ENCODE measurements at places on chromosomes 1 and 21.
A peak's percentile ranks its signal among the peaks of the same experiment; 100 is the strongest.

DNA sequence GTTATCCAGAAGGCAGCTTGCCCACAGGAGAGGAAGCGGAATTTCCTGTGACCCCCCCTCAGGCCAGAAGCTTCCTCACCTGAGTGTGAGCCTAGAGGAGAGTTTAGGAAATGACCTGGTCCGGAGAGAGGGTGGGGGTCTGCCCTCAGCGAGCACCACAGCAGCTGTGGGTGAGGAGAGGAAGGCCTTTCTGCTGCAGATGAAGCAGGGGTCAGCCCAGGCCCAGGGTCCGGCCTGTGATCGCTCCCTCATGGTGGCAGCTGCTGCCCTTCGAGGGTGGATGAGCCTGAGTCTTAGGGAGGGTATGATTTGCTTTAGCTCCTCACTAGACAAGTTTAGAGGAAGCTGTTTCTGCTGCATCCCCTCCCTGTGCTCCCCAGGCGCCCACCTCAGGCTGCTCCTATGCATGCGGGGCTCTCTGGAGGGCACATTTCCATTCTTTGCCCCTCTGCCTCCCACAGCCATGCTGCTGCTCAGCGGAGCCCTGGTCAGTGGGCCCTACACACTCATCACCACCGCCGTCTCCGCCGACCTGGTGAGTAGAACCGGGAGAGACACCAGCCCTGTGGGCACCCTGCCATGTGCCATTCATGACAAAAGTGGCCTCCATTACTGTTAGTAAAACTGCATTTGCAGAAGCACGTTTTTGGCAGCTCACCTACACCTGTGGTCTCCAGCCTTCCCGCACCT lies 53.0 kb downstream of the SLC37A1 start:
- DNase-seq, result no peak

- no peak for DNase-seq
These were observed 516 bp downstream of the TBX15 start for GRCh38 chr1:118987468-118988185.

DNA sequence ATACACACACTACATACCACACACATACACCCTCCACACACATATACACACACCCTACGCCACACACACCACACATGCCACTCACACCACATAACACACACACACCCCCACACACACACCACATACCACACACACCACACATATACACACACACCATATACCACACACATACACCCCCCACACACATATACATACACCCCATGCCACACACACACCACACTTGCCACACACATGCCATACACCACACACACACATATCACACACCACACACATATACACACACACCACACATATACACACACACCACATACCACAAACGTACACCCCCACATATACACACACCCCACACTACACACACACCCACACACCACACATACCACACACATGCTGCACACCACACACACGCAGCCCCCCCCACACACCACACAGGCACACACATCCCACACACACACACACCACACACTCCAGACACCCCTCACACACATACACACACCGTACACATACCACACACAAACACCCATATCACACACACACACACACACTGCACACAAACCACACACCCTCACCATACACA lies 76.7 kb upstream of the TMPRSS2 start:
- no peak for DNase-seq

DNA sequence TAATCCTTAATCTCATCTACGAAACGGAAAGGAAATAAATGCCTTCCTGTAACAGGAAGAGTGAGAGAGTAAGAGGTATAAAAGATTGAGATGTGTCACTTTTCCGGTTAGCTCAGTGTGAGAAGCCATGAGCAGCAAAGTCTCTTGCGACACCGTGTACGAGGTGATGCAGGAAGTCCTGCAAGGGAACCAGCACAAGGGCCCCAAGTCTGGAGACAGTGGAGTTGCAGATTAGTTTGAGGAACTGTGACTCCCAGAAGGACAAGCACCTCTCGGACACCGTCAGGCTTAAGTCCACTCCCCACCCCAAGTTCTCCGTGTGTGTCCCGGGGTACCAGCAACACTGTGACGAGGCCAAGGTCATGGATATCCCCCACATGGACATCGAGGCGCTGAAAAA lies 592.3 kb upstream of the ADGRL2 start:
- no peak for DNase-seq

DNA sequence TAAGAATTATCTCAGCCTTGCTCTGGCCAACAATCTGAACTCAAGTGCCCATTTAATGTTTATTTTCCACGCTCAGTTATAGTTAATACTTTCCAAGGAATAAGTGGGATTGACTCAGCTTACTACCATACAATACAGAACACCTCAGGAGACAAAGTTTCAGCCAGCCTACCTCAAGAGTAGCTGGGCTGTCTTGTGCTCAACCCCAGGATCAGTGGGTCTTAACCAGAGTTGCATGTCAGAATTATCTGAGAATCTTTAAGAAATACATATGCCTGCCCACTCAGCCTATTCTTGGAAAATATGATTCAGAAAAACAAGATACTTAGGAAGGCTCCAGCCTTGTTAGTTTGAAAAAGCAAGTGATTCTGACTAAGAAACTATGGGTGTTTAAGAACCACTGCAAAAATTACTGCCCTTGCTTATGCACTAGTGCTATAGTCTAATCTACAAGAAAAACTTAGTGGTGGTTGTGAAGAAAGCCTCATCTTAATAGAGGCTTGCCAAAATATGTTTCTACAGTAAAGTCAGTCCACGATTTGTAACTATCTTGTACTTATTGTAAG lies 20.4 kb downstream of the CDC7 start:
- DNase-seq, result no peak

DNA sequence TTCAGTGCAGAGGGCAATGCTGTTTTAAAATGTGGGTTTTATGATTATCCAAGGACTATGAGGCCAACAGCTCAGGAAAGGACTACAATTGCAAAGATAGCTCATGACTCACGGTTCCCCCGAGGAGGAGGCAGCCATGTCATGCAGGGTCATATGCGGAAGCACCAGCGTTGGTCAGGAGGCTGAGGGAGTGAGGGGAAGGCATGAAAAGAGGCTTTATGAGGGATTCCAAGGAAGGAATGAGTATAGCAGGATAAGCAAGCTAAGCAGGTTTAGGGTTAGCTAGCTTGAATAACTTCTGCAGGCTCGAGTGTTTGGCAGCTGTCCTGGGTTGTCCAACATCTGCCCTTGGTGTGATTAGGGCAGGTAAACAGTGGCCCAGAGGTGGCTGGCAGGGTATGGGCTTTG lies 495.1 kb downstream of the SETD4 start:
- DNase-seq, result no peak

- DNase-seq, result no peak
These were observed 12.5 kb downstream of the KCNN3 start for GRCh38 chr1:154857441-154858215.

DNA sequence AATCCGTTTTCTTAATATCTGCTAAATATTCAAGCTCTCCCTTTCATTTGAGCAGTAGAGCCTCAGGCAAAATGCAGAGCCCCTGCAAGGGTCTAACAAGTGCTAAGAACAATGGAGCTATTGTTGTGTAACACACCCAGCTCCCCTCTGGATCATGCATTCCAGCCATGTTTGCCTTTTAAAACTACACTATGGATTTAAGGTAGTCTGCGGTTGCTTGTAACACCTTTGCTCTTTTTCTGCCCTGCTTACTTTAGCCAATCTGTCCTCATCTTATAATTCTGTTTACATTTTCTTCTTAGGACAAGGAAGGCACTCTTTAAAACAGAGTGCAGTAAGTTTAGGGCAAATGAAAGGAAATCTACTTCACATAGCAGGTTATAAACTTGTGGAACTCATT lies 60.0 kb upstream of the C1orf105 start:
- no peak for DNase-seq

DNA sequence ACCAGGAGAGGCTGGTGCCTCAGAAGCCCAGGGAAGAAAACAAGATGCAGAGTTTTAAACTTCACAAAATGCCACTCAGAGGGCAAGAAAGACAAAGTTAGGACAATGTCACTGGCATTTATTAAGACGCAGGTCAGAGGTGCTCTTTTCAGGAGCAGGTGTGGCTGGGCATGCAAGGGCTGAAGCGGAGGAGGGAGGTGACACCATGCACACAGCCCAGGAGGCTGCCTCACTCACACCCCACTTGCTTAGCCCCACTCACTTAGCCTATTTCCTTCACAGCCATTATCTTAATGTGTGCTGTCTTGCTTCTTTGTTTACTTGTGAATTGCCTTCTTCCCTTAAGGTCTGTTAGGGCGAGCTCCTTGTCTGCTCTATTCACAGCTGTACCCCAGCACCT lies 17.2 kb downstream of the HIVEP3 start:
- DNase-seq, result no peak

- no peak for DNase-seq
These were observed 283.6 kb upstream of the USP25 start for GRCh38 chr21:15446223-15446622.

GRCh38 chr1:173866413-173867115 lies 1.2 kb downstream of the GAS5 start:
- DNase-seq, result no peak

DNA sequence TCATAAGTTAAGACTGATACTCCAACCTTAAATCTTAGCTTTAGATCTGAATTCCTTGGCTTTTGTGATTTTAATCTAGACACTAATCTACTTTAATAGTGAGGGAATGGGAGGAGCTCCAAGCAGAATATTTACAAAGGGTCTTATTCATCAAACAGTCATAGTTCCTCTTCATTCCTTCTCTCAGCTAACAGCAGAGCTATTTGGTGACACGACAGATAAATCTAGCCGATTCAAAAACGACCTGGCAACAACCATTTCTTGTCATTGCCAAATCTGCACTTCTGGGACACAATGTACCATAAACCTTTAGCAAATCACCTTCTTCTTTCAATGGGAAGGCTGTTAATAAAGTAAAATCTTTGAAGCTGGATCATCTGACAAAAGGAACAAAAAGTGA lies 52.8 kb upstream of the FOXD3 start:
- DNase-seq, result no peak

DNA sequence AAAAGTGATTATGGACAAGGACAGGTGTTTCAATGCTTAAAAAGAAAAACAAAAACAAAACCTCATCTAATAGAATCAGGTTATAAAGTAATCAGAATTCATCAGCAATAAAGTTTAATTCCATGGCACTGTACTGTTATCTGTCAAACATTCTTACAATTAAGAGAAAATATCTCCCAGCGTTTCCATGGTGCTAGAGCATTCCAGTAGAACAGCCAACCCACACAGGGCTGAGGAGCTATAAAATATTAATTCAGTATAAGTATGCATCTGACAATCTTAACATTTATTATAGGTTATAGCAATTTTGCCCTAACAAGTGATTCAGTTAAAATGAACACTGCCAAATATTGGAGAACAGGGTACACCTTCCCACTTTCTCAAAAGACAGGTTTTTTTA lies 128.7 kb upstream of the DEPDC1 start:
- DNase-seq, result no peak

- DNase-seq, result no peak
These were observed 53.9 kb downstream of the GALNT2 start for GRCh38 chr1:230120921-230121381.

DNA sequence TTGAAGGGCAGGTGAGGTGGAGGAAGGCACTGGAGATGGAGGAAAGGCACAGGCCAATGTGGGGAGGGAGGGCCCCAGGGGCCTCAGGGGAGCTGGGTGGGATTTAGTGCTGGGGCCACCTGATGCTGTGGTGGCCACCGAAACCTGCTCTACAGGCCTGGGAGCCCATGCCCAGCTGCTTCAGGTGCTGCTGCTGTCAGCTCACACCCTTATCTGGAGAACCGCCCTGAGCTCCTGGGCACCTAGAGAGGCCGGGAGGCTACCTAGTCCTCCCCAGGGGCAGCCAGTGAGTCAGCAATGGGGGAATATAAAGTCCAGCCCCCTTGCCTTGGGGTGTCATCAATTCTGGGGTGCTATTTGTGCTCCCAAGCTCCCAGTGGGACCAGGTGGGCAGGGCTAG lies 12.2 kb downstream of the FAM131C start:
- no peak for DNase-seq

GRCh38 chr1:67833602-67833940 lies 304 bp upstream of the GNG12 start:
- no peak for DNase-seq

GRCh38 chr1:178243119-178243518 lies 149.2 kb downstream of the RASAL2 start:
- no peak for DNase-seq

GRCh38 chr21:27954543-27955165 lies 987.8 kb upstream of the ADAMTS5 start:
- DNase-seq, result no peak

DNA sequence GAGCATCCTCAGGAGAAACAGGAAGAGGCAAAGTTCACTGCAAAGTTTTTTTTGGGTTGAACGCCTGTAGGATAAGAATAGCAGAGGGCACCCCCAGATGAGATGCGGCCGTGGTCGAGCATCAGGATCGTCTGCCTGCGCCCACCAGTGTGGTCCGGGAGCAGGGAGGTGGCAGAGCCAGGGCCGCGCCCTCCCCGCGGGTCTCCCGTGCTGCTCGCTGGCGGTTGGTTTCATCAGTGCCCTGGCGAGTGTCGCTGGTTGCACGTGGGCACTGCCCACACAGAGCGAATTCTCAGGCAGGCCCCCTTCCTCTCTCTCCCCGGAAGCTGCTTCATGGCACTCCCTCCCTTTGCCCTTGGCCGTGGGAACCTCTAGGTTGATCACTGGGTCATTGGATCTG lies 120.0 kb downstream of the PCBP3 start:
- no peak for DNase-seq

DNA sequence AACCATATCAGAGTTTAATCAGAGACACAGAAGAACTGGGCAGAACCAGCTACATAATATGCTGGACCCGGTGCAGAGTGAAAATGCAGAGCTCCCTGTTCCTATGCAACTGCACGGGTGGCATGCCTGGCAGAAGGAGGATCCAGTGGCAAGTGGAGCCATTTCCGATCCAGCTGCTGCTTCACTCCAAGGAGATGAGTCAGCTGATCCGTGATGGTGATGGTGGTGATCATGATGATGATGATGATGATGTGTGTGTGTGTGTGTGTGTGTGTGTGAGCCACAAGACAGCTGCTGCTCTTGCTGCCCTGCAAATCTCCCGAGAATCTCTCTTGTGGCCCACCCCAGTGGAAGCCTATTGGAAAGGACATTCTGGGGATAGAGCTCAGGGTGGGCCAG lies 133.0 kb downstream of the URB2 start:
- no peak for DNase-seq

GRCh38 chr21:45074048-45074817 lies at the start of gene ADARB1:
ADARB1 (plus strand) TSS chr21:45074580; CDS start chr21:45171657, 97,077 bp downstream.
- peak; percentile 40 for DNase-seq

GRCh38 chr1:195915826-195916225 lies 692.4 kb downstream of the KCNT2 start:
- DNase-seq, result no peak

- DNase-seq, result no peak
These were observed 75.6 kb upstream of the SLC2A1 start for GRCh38 chr1:43034195-43034658.

DNA sequence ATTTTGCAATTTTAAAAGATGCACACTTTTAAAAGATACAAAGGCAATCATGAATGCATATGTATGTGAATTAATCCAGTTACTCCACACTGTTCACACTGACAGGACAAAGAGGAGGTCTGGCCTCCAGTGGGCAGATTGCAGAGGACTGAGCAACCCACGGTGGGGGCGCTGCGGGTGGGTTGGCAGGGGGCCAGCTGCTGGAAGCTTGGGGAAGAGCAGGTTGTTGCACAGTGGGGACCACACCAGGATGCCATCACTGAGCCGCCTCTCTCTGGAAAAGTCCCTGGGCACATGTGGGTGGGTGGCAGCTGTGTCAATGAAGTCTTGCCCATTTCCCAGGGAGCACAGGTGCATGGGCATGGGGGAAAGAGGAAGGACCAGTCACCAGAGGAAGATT lies 12.7 kb upstream of the PADI4 start:
- no peak for DNase-seq

GRCh38 chr1:227343727-227344551 lies 25.6 kb upstream of the CDC42BPA start:
- no peak for DNase-seq

- DNase-seq, result no peak
These were observed 1.0 kb upstream of the VPS26C start for GRCh38 chr21:37268186-37268503.
